ENCODE measurements at places on chromosomes 5 and 9.

DNA sequence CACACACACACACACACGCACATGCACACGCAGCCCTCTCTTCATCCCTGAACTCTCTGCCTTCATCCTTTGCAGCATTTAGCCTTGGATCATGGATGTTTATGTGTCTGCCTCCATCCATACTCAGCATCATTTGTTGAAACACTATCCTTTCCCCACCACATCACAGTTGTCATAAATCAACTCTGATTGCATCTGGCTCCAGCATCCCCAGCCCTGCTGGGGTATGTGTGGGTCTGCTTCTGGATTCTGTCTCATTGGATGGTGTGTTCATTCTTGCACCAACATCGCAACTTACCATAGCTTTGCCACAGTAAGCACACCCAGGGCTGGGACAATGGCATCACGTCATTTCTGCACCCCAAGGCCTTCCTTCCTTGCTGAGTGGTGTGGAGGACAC, 175.4 kb downstream of the RGS3 start:
- DNase-seq: no peak

GRCh38 chr5:59856358-59856757, 37.2 kb downstream of the PDE4D start:
- no peak for DNase-seq

DNA sequence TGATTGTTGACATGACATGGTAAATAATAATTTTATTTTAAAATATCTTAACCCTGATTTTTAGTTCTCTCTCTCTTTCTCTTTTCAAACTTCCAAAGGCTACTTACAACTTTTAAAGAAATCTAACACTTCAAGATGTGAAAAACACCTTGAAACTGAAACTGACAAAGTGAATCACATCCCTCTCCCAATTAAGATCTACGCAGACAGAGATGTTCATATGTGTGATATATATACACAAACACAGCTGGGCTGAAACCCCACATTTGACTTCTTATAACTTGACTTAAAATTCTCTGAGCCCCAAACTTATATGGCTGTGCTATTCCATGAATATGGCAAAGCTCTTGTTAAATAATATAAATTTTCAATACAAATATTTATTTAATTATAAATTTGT, 261.2 kb upstream of the PTPRD start:
- no peak for DNase-seq

DNA sequence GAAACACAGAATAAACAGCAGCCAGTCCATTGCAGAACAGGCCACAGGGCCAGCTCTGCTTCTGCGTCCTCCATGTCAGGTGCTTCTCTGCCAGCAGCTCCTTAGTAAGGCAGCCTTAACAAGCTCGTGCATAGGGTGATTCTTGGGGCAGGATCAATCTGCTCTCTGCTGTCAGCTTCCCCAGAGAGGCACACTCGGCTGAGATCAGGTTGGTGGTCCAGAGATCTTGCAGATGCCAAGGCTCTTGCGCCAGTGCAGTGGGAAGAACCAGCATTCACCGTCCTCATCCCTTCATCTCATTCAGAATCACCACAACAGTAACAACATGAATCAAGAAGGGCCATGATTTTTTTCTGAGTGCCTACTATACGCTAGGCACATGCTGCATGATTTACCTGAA, 49.0 kb upstream of the ALDH1B1 start:
- DNase-seq: no peak

DNA sequence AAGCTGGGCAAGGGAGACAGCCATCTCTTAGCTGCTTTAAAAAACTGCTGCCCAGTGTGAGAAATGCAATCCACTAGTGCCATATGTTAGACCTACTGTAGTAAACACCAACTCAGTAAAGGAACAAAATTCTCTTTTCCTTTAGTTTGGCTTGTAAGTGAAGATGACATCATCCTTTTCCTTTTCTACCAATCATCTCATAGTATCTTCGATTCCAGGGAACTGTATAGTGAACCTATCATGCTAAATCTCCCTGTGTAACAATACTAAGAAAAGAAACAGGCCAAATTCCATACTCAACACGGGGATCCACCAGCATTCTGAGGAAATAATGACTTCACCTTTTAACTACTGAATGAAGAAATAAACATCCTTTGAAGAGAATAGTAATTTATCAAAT, 100.1 kb downstream of the RAPGEF6 start:
- no peak for DNase-seq

DNA sequence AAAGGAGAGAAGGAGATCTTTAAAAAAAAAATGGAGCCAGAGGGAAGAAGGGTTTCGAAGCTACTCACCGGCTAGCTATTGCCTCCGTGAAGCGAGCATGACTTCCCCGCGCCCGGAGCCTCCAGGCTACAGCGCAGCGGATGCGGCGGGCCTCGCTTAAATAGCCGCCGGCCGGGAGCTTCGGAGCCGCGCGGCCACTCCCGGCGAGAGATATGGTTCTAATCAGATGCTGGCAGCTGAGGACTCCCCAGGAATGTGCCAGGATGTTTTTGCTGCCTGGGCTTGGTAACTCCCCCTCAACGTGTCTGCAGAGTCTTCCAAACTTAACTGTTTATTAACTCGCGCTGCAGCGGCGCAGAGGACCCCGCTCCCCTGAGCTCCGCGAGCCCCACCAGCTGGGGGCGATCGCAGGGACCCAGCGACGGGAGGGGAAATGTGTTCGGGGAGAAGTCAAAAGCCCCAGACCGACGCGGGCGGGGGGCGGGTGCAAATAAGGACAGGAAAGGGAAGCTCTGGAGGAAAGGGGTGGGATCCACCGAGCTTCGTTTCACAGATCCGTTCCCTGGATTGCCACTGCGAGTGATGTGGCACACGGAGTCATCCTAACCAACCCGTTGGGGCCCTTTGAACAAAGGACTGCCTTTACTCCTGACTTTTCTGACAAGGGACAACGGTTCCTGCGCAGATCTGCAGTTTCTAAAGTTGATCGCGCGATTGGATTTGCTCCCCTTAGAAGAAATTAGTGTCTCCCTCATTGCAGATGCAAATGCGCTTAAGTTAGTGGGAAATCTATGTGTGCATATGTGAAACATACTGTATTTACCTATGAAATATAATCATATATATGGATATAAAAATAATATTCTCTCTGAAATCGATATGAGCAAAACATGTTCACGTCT, at the start of gene DAB2:
Gene DAB2 (minus strand): TSS at position 245 of the 902 bp plus-strand sequence. CDS start 30,660 bp downstream, outside the sequence.
- peak; percentile 68 for DNase-seq

DNA sequence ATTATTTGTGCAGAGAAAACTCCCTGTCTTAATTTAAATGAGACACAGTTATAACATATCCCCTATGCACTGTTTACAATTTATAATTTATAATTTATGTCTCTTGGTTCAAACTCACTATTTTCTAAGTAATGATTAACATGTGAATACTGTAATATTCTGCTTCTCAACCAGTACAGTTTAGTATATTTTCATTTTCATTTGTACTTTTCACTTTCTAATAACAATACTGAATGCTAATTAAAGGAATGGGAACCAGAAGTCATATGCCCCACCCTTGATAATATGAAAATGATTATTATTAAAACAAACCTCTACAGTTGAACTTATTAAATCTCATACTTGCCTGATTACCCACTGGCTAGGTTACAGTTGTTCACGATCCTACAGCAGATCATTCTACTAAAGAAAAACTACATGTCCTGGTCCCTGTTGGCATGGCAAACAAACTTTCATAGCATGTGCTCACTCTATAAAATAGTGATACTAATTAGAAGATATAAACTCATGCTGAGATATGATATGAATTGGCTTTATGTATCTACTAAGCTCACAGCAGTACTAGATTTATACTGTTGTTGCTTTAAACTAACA, 66.4 kb downstream of the POU5F2 start:
- no peak for DNase-seq

- no peak for DNase-seq
These were observed 100.1 kb downstream of the CDC42SE2 start for GRCh38 chr5:131363811-131364506.

DNA sequence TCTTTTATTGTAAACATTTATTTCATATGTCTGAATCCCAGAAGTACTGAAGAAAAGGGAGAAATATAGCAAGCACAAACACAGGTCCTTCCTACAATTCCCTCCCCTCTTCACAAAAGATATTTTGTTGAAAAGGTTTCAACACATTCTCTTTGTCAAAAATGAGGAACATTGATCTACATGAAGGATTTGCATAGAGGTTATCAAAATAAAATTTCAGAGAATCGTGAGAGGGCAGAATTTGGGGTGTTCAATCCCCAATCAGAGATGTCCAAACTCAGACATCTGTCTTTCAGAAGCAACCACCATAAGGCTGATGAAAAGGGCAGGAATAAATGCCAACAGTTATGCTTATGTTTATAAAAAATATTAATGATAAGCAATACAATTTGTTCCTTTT, 69.2 kb downstream of the MARCHF3 start:
- no peak for DNase-seq

GRCh38 chr9:86126998-86127972, 27.9 kb upstream of the GOLM1 start:
- DNase-seq: peak; percentile 68

DNA sequence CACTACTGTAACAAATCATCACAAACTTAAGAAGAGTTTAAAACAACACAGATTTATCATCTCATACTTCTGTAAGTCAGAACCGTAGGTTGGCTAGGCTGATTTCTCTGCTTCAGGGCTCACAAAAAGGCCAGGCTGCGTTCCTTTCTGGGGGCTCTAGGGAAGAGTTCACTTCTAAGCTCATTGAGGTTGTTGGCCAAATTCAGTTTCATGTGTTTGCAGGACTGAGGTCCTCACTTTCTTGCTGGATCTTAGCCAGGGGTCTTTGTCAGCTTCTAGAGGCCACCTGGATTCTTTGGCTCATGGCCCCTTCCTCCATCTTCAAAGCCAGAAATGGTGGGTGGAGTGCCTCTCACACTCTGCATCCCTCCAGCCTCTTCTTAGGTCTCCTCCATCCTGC, 76.0 kb downstream of the ACTBL2 start:
- DNase-seq: no peak

- DNase-seq: no peak
These were observed 48.3 kb downstream of the WHRN start for GRCh38 chr9:114456929-114457328.

DNA sequence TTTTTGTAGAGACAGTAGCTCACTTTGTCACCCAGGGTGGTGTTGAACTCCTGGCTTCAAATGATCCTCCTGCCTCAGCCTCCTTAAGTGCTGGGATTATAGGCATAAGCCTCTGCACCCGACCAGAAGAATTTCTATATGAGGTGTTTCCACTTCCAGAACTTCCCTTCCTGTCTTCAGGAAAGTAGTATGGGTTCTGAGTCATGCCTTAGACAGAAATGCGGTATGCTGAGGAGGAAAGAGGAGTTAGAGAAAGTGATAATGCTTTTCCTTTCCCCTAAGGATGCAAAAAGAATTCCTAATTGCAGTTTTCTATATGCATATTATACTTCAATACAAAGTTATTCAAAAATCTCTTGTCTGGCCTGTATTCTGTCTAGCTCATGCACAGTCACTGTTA, 16.4 kb upstream of the ADAMTSL1 start:
- no peak for DNase-seq

DNA sequence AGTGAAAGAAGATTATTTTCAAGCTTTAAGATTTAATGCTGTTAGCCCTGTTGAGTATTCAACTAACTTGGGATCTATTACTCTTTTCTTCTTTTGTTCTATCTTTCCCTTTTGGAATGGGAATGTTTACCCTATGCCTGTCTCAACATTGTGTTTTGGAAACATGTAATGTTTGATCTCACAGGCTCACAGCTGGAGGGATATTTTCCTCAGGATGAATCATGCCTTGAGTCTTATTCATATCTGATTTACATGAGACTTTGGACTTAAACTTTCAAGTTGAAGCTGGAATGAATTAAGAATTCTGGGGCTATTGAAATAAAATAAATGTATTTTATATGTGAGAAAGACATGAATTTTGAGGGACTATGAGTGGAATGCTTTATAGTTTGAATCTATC, 607.8 kb upstream of the PTGER4 start:
- no peak for DNase-seq

- DNase-seq: peak; percentile 79
These were observed 534 bp upstream of the SAPCD2 start for GRCh38 chr9:137070906-137071275.

DNA sequence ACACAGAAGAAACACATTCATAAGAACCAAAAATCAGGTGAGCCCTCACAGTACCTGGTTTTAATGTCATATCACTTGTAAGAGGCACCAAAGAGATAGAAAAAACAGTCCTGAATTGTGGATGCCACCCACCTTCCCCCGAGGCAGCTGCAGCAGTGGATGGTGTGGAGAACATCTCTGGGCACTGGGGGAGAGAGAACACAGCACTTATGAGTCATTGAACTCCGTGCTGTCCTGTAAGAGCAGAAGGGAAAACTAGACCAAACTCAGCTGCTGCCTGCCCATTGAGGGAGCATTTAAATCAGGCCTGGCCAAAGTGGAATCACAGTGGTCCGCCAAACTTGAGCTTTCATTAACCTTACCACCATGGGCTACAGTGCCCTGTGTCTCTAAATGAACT, 296.2 kb downstream of the SPATA31D1 start:
- DNase-seq: no peak

DNA sequence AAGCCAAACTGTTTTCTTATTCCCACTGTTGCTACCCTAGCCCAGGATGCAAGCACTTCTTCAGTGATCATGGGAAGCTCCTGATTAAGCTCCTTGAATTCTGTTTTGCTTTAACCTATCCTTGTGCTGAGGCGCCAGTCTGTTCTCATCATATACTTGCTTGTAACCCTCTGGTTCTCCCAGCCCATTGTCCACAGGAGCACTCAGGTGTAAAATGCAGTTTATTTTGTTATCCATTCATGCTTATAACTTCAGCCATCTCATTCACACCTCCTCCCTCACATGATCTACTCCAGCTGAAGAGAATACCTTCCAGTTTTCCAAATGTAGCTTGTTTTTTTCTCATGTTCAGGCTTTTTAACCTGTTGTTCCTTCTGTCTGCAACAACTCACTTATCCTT, 402.1 kb upstream of the BRINP1 start:
- DNase-seq: no peak

- peak; percentile 21 for DNase-seq
These were observed 48.3 kb downstream of the ATPSCKMT start for GRCh38 chr5:10201223-10201868.

DNA sequence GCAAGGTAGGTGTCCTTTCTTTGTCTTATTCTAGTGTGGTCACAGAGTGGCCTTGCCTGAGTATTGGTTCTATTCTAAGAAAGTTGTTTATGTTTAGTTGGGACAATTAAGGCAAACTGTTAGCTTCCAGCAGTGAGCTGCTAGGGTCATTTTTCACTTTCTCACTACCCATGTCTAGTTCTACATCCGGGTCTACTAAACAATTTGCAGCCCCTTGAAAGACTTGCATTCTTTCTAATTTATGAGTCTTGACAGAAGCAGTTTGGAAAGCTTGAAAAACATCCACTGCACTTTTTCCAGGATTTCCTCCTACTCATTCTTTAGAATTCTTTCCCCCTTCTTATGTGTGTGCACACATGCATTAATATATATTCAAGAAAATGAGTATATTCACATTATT, 892.2 kb upstream of the ACO1 start:
- DNase-seq: no peak

- no peak for DNase-seq
These were observed 3.9 kb downstream of the NIPAL4 start for GRCh38 chr5:157463621-157464518.
